Stimulated activated CD4-positive, alpha-beta T cell treated with anti-CD3 and anti-CD28 coated beads, TNF-alpha, amount 100 ng/mL, for 1 hour (primary cell): ENCODE measurements at places on chromosomes 5 and 9.

DNA sequence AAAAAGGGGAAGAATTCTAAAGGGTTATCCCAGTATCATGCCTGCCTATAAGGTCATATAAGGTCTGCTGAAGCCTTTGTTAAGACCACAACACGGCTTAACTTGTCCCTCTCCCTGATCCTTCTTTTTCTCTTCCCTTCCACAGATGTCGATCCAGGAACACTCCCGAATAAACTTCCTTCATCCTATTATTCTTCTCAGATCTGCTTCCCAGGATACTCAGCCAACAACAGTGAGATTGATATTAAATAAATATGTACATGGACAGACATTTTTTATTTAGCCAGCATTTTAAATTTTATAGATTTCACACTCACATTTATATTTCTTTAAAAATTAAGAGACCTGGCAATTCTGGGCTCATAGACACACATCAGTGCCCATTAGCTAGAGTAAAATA, 44.1 kb downstream of the DPYSL3 start:
- DNase-seq = no peak

GRCh38 chr5:120098902-120099535, 365.1 kb upstream of the PRR16 start:
- no peak for DNase-seq

- no peak for DNase-seq
Observed at GRCh38 chr5:45205403-45205961, 396.7 kb downstream of the MRPS30 start.

- DNase-seq = no peak
Observed at GRCh38 chr5:180718810-180719453, 20.9 kb downstream of the OR2Y1 start.

GRCh38 chr5:57824047-57824446, 341.4 kb upstream of the ACTBL2 start:
- DNase-seq = no peak

DNA sequence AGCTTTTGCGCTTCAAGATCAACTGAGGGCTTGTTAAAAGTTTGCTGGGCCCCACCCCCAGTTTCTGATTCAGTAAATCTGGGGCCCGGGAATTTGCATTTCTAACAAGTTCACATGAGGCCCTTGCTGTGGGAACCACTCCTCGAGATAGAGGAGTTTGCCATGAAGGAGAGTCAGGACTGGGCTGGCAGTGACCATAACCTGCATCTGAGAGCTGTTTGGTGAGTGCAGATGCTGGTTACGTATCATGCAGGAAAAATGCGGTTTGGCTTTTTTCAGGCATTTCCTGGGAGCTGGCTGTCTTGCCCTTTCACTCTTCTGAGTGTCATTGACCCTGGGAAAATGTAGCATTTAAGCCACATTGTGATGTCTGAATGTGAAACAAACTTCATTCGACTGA, 9.4 kb upstream of the ANGPTL2 start:
- DNase-seq = no peak

DNA sequence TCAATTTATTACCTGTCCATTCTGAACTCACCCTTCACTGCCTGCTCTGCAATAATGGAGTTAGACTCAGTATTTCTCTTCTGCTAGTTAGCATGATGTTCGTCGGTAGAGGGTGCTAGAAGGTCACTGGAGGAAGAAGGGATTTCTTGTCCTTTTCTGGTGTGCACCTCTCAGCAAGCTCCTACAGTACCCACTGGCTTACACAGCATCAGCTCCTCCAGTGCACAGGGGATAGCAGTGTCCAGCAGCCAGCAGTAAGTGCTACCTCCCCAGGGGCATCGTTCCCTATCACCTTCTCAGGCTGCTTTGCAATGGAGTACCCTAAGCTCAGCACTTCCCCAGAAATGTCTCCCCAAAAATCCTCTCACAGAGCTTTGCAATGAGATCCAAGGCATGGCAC, 45.9 kb upstream of the APC start:
- DNase-seq = no peak

DNA sequence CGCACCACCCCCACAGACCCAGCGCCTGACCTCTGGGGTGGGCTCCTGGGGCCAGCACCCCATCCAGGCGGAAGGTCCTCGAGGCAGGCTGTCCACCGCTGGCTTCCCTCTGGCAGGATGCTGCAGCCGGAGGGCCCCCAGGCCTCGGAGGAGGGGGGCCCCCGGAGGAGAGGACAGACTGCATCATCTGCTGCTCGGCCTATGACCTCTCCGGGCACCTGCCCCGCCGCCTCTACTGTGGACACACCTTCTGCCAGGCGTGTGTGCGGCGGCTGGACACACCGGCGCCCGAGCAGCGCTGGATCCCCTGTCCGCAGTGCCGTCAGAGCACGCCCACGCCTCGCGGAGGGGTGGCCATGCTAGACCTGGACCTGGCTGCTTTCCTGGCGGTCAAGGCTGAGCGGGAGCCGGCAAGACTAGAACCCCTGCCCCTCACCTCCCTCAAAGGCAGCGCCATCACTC, 1.2 kb downstream of the RNF224 start:
- no peak for DNase-seq

- no peak for DNase-seq
Observed at GRCh38 chr9:7799944-7800285, 337 bp upstream of the DMAC1 start.

DNA sequence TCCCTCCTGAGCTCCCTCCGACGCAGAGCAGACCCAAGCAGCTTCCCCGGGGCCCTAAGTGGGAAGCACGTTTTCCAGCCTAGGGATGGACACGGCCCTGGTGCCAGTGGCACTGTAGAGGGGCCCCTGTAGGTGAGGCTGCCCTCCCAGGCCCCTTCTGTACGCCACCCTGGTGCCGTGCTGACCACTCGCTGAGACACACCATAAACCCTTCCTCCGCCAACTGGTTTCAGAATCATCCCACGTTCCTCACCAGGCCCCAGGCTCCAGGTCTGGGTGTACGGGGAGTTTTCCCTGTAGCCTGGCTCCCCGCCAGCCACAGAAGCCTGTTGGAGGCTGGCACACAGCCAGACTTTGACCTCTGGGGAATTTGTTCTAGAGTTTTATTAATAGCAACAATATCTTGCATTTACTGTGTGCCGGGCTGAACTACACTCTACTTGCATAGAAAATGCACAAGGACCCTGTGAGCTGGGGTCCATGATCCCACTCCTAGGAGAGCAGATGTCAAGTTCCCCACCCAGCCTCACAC, 18.2 kb upstream of the WDR38 start:
- DNase-seq = no peak

DNA sequence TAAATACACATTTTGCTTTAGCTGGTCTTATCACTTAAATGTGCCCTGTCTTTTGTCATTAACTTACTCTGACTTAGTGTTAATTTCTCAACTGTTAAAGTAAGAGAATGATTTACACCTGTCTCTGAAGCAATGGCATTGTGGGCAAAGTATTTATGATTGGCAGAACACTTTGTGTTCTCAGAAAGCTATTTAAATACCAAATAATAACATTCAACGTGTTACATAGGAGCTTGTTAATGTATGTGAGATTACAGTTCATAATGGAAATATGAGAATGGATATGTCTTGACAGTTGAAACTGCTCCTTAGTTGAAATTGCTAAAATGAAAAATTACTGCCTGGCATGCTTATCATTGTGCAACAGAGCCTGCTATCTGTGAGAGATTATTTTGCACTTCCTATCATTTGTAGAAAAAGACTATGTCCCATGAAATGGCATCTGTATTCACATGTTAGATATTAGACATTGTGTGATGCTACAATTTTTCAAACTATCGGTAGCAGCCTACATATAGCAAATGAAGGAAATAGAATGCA, 46.1 kb downstream of the PRR16 start:
- DNase-seq = no peak

GRCh38 chr9:13179257-13179656, 100.2 kb downstream of the MPDZ start:
- no peak for DNase-seq

DNA sequence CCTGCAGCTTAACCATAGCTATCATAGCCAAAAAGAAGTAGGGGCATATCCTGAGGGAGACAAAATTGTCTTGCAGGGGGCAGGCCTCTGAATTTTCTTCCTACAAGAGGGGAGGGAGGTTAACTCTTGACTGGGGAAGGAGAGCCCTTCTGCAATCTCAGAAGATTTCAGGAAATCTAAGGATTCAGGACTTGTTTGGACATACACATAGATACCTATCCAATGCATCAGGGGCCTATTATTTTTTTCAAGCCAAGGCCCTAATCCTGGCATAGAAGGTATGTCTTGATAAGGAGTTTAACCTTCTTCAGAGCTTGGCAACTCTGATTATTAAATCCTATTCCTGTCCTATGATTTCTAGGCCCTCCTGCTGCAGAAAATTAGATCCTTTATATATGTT, 375.1 kb upstream of the ACTBL2 start:
- no peak for DNase-seq

GRCh38 chr9:131181091-131181681, 55.8 kb downstream of the NUP214 start:
- DNase-seq = no peak

DNA sequence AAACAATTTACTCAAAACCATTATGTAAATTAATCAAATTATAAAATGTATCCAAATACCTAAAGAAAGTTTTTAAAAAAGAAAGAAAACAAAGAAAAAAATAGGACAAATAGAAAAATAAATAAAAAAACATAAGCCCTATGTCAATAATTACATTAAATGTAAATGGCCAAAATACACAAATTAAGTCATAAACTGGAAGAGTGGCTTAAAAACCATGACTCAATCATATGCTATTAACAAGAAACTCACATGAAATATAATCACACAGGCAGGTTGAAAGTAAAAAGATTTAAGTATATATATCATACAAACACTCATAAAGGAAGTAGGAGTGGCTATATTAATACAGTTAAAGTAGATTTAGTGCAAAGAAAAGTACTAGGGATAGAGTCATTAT, 95.3 kb downstream of the PRELID2 start:
- DNase-seq = no peak

DNA sequence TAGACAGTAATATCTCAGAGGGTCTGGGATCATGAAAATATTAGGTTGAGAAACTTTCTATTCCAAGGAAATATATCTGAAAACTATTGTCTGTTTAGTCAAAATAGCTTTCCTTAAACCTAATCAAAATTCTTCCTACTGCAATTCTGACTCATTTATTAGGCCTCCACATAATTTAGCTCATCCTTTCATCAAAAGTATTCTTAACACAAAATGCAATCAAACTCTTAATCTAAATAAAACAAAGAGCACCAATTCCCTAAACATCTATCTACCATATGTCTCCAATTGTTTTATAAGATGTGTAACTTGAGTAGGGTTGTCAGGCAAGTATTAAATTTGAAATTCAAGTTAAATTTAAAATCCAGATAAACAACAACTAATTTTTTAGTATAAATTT, 142.1 kb downstream of the PLK2 start:
- no peak for DNase-seq

DNA sequence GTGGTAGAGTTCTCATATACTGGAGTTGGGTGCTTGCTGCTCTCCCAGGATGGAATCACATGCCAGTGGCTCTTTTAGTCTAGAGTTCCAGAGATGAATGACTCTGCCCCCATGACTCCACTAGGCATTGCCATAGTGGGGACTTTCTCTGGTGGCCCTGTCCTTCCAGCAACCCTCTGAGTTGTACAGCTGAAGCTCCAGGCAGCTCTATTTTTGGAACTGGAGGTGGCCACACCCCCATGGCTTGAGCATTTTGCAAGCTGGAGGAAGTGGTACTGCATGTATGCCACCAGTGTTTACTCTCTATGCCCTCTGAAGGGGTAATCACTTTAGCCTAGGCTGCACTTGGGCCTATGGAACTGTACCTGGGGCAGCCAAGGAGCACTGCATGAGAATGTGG, 112.6 kb downstream of the RANBP17 start:
- no peak for DNase-seq

- DNase-seq = no peak
Observed at GRCh38 chr5:157563373-157563928, 12.1 kb downstream of the ADAM19 start.

DNA sequence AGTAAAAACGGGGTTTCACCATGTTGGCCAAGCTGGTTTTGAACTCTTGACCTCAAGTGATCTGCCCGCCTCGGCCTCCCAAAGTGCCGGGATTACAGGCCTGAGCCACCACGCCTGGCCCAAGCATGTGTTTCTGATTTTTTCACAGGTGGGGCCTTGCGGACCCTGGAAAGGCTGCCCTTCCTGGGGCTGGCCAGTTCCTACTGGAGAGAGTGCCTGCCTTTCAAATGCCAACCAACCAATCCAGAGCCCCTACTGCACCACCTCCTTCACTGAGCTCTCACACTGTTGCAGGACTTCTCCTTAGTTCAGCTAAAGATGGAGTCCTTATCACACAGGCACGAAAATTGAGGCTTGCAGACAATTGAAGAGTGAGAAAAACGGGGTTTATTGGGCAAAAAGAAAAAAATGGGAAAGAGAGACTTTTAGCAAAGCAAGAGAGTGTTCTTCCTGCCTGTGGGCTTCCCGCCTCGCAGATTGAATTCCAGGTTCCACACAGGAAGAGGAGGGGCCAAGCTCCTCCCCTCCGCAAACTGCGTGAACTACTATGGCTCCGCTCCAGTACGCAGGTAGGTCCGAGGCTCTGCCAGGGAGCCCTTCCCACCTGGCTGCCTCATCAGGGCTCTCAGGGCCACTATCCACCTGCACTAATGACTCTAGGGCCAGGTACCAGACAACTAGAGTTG, 8.3 kb upstream of the CMBL start:
- DNase-seq = no peak

- no peak for DNase-seq
Observed at GRCh38 chr5:135194126-135194488, 160.1 kb upstream of the PITX1 start.

- no peak for DNase-seq
Observed at GRCh38 chr5:43061352-43062075, 21.4 kb upstream of the ANXA2R start.

DNA sequence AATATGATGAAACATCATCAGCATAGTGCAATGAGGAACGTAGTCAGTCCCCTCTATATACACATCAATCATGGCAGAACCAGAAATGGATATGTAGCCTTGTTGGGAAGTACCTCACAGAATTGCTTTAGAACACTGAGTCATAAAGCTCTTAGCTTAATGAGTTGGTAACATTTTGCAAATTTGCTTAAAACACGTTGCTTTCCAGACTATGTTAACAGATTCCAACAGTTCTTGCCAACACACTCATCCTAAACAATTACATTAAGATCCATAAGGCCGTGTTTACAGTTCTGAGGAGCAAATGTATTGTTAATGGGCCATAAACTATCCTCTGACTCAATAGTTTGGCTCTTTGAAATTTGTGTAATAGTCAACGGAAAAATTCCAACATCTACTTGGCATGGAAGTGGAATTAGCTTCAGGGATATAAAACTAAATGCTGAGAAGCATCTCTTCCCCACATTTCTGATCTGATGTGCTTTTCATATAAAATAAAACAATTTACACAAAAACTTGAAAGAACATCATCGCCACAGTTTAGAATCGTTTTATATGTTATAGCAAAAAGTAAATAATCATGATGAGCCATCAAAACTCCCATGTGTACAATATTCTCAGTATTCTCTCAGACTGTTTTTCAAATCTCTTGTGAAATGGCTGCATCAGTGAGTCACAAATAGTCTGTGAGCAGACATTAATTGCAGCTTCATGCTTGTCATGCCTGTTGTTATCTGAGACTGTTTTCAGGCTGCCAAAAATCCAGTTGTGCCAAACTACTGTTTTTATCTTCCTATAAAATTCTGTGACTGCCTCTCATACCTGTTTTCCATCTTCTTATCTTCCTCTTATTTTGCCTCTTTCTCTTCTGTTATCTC, 291.9 kb downstream of the COX7C start:
- DNase-seq = no peak
